ENCODE measurements at places on chromosomes 1 and 21.

GRCh38 chr1:67078291-67078690 lies 24.3 kb upstream of the SLC35D1 start:
- no peak for DNase-seq

GRCh38 chr1:6396998-6397397 lies 3.4 kb upstream of the ACOT7 start:
- no peak for DNase-seq

DNA sequence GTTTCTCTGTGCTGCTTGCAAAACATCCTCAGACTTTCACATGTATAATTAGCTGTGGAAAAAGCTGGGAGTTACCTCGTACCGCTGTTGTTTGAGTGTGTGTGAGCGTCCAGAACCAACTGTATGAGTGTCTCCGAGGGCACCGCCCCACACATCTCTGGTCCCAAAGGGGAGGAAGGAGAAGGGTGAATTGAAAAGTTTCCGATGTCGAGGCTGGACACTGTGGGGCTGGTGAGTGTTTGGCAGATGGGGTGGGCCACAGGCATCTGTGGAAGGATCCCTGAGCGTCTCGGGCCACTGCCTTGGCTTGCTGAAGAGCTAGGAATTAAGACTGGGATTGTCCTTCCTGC lies 1.2 kb downstream of the ATP2B4 start:
- DNase-seq = no peak

- no peak for DNase-seq
These were observed 2.3 kb upstream of the MXRA8 start for GRCh38 chr1:1360506-1361169.

DNA sequence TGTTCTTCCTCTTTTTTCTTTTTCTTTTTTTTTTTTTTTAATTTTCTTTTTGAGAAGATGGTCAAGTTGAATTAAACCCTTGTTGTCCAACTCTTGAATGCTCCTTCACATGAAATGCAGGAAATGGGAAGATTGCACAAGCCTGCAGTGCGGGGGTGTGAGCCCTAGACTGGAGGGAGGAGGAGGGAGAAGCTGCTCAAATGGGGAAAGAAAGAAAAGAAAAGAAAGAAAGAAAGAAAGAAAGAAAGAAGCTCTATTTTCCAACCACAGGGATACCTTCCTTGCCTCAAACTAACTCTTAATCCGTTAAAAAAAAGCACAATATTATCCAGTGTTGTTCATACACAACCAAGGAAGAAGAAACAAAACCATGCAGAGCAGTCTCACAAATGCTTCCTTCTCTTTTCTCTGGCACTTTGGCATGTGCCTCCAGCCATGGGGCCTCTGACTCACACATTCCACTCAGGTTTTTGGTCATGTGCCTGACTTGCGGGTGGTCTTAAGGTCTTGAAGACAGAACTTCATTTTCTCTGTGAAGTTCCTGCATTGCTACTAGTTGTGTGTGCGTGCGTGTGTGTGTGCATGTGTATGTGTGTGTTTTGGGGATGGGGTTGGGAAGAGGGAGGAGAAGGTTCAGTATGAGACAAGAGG lies 276.1 kb downstream of the RPS6KC1 start:
- DNase-seq = no peak

DNA sequence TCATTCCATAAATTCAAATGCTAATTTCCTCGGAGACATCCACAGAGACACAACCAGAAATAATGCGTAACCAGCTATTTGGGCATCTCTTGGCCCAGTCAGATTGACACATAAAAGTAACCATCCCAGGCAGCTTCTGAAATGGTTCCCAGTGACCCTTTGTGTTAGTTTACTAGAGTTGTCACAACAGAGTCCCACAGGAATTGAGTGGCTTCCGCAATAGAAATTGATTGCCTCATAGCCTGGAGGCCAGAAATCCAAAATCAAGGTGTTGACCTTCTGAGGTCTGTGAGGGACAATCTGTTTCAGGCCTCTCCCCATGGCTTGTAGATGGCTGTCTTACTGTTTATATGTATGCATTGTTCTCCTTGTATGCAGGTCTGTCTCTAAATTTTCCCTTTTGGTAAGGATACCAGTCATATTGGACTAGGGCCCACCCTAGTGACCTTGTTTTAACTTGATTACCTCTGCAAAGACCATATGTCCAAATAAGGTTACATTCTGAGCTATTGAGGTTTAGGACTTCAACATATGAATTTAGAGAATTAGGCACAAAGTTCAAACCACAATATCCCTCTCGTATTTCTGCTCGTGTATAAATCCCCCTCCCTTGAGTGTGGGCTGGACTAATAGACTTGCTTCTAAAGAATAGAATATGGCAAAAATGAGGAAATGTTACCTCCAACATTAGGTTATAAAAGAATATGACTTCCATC lies 78.2 kb upstream of the FGGY start:
- no peak for DNase-seq

GRCh38 chr1:85277802-85278201 lies 1.4 kb upstream of the BCL10 start:
- DNase-seq = no peak

DNA sequence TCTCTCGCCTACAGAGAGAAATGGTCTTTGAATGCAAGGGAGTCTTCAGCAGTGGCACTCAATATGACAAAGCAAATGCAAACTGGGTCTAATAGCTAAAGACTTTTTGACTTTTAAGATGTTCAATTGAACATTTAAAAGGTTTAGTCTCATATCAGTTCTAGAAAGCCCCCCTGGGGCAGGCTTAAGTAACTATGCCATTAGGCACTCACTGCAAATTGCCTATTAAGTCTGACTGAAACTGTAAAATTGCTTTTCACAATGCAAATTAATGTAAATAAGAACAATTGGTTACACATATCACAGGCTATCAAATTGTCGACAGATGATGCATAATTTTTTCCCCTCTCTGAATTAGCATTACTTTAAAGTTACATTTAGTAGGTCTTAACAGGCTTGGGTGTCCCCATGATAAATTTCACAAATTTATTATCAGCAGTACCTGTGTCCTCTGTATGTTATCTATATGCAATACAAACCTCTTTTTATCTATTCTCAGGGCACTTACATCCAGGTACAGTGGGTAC lies 329.1 kb downstream of the LRRIQ3 start:
- DNase-seq = no peak

DNA sequence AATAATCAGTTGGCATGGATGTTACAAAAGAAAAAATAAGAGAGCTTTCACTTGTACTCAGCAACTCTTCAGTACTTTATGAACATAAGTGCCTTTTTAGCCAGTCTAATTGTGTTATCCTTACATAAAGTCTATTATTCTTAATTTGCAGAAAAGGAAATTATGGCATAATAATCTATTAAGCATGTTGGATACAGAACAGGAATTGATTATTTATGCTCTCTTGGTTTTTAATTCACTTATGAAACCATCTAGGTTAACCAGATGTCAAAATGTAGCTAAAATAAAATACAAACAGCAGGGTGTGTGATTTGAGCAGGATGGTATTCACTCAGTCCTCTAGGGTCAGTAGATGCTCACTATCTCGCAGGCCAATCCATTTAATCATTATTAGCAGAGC lies 79.7 kb downstream of the PLPPR5 start:
- DNase-seq = no peak

DNA sequence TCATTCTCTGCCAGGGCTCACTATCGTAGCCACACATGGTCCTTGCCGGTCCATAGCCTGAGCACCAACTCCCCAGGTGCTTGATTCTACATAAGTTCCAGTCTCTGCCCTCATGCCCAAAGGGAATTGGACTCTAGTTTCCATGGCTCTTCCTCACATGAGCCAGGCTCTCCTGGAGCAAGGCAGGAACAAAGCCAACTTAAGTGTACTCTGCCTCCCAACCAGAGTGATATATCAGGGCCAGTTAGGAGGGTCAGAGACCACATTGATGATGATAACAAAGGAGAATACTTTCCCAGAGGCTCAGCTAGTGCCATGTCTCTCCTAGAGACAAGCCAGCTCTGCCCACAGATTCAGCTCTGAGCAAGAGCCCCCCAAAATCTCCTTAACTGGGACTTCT lies 70.9 kb downstream of the ERI3 start:
- DNase-seq = no peak

DNA sequence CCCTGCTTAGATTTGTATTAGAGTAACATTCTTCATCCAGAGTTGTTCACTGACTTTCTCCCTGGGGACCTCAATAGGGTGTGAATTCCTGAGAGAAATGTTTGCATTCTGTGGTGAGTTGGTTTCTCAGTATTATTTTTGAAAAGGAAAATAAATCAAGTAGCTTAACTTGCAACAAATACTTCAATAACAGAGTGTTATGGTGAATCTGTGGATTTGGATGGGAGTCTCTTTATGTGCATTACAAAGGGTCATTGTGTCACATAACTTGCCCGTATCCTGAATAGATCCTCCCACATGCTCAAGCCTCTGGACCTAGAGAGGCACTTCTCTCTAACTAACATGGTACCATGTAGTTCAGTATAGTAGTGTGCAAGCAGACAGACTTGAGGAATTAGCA lies 68.4 kb upstream of the IPO9 start:
- no peak for DNase-seq

DNA sequence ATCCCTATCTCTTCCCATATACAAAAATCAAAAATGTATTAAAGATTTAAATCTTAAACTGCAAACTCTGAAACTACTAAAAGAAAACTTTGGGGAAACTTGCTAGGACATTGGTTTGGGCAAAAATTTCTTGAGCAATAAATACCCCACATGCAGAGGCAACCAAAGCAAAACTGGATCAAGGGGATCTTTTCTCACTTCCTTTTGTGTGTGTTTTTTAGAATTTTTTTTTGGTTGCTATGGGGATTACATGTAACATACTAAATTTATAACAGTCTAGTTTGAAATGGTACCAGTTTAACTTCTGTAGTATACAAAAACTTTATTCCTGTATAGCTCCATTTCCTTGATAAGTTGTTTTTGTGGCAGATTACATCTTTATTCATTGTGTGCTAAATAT lies 16.8 kb downstream of the MAST2 start:
- DNase-seq = no peak

GRCh38 chr1:89996450-89997110 lies 1.7 kb downstream of the ZNF326 start:
- DNase-seq = no peak

Measured in activated CD4-positive, CD25-positive, alpha-beta regulatory T cell treated with anti-CD3 and anti-CD28 coated beads, Interleukin-2, amount 50 U/mL, for 16 hours (primary cell).